ENCODE measurements at places on chromosomes 1 and 21.

DNA sequence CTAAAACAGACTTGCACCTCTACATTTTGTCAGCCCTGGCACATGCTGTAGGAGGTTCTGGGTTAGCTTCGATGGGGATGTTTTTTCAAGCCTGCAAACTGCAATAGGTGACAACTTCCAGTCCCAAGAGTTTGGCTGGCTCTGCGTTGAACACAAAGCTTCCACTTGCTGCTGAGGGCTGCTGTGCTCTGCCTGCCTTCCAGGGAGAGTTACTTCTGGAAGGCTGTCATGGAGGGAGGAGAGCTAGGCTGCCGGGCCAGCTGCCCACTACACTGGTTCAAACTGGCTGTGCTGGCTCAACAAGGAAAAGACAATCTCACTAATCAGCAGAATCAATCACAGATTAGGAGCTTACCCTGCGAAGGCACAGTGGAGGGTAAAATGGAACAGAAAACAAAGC is 46.7 kb upstream of the PPP2R5A start:
- DNase-seq: no peak

- peak; percentile 73 for DNase-seq
Measured at GRCh38 chr1:243748706-243749283, 101.2 kb downstream of the AKT3 start.

- no peak for DNase-seq
Measured at GRCh38 chr1:41534181-41535076, 49.9 kb upstream of the EDN2 start.

- DNase-seq: peak; percentile 35
Measured at GRCh38 chr1:5509664-5510452, 482.4 kb downstream of the NPHP4 start.

DNA sequence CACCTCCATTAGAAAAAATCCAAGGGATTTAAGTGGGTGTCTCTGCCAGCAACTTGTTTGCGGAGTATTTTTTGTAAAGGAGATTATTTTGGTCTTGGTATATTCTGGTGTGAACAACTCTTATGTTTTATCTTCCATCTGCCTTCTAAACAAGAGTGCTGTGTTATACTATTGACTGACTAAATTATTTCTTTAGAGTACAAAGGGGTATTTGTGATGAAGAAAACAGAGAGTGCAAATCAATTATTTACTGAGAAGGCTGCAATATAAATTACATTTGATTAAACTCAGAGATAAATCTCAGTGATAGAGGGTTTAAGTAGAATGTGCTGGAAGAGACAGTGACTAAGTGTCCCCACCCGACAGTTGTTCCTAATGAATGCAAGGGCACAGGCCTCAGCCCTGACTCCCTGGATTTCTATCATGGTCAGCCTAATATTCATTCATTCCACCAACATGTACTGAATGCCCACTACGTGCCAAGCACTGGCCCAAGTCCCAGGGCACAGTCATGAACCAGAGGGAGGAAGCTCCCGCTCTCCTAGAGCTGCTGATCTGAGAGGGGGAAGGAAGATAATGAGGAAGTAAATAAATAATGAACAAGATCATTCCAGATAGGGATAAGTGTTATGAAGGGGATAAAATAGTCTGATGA is 196.9 kb upstream of the C8B start:
- DNase-seq: no peak

GRCh38 chr1:83746234-83746633 is 252.7 kb downstream of the TTLL7 start:
- no peak for DNase-seq

- DNase-seq: no peak
Measured at GRCh38 chr1:181140398-181140797, 51.9 kb downstream of the IER5 start.

GRCh38 chr1:209742409-209743144 is 13.3 kb upstream of the TRAF3IP3 start:
- no peak for DNase-seq

DNA sequence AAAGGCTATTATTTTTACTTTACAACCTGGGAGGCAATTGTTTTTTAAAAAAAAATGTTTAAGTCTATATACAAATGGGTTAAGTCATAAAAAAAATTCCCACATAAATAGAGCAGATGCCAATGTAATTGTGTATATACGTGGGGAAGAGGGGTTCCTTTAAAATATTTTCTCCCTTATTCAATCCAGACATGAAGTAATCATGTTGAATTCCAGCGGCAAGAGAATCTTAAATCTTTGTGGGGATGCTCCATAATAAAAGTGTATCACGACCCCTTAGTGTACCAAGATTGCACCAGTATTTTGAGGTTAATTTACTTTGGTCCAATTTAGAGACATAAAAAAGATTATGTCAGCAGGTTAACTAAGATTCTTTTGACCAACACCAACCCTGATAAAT is 62.1 kb downstream of the ARID4B start:
- DNase-seq: no peak

GRCh38 chr1:154567386-154568156 is at the start of gene CHRNB2:
Gene CHRNB2 (plus strand): TSS chr1:154567778. CDS start chr1:154568045, 267 bp downstream.
- no peak for DNase-seq

GRCh38 chr1:161905269-161905884 is 118.3 kb downstream of the OLFML2B start:
- peak; percentile 54 for DNase-seq

DNA sequence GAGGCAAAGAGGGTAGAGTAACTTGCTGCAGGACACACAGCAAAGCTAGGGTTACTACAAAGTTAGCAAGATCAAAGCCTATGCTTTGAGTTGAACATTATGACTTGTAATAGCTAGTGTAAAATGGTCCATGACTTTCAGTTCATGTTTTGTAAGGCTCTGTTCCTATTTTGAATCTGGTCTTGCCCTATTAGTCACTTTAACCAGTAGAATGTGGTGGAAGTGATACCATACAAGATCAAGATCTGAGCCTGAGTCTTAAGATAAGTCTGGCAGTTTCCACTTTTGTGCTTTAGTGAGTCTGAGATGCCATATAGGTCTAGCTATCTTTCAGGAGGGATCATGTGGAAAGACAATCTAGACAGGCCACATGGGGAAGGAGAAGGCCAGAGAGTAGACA is 282.1 kb upstream of the BRINP3 start:
- DNase-seq: no peak

GRCh38 chr1:111370871-111371270 is 56.7 kb downstream of the OVGP1 start:
- DNase-seq: no peak

DNA sequence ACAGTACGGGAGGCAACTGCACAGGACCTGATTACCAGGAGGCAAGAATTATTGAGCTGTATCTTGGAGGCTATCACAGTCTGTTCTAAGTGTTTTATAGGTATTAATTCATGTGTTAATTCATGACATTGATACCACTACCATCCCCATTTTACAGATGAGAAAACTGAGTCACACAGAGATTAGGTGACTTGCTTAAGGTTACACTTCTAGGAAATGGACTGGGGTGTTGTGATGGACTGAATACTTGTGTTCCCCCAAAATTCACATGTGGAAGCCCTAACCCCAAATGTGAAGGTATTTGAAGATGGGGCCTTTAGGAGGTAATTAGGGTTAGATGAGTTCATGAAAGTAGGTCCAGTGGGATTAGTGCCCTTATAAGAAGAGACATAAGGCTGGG is 10.1 kb upstream of the TRIM63 start:
- DNase-seq: no peak

GRCh38 chr1:156220226-156220625 is 7.4 kb downstream of the PMF1 start:
- DNase-seq: no peak

GRCh38 chr1:34866762-34867109 is 7.2 kb upstream of the SMIM12 start:
- DNase-seq: no peak

GRCh38 chr1:29655145-29655544 is 418.8 kb downstream of the PTPRU start:
- DNase-seq: no peak

- no peak for DNase-seq
Measured at GRCh38 chr1:24739241-24739640, 6.0 kb upstream of the CLIC4 start.

DNA sequence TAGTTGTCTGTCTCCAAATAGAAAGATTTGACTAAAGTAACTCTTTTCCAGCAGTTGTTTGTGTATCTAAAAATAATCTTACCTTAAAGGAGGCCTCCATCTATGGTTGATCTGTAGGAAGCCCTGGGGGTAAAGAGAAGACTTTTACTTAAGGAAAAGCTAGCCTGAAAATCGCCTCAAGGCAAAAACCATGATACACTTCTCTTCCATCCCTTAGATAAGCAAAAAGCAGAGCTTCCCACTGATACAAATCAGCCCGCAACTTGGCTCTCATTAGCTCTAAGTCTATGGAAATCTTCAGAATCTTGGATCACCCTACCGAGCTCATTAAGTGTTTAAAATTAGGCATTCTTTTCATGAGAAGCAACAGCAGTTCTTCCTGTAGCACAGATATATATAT is 576.9 kb upstream of the PTBP2 start:
- DNase-seq: no peak

- DNase-seq: no peak
Measured at GRCh38 chr1:154657556-154657955, 49.6 kb upstream of the ADAR start.

GRCh38 chr1:211775170-211775569 is 55.4 kb downstream of the LPGAT1 start:
- no peak for DNase-seq

GRCh38 chr1:97252076-97252475 is 530.5 kb downstream of the PTBP2 start:
- no peak for DNase-seq

DNA sequence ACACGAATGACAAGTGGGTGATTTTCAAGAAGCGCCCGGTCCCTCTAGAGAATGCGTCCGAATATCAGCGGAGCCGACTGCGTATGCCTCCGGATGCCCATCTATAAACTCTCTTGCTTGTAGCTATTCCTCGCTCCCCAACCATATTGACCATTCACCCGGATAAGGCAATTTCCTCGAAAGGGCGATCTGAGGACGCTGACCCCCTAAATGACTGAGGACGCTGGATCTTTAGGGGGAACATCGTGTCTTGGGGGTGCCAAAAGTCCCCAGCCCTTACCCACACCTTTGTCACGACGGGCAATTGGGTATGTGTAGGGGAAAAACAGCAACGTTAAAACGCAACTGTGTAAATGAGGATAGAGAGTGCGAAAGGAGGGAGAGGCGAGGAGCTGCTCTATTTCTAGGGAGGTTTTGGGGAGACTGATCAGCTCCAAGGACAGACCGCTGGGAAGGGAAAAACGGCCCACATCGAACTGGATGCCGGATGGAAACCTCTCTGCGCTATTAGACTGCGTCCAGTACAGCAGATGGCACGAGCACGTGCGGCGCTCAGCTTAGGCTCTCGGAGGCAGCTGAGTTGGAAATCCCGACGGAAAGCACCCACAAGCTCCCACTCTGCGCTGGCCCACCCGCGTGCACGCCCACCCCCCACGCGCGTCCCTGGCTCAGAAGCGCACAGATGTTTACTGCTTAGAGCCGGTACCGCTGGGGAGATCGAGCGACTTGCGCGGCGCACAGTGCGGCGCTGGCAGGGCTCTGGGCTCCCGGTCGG is 2.9 kb upstream of the PRRX1 start:
- DNase-seq: no peak

DNA sequence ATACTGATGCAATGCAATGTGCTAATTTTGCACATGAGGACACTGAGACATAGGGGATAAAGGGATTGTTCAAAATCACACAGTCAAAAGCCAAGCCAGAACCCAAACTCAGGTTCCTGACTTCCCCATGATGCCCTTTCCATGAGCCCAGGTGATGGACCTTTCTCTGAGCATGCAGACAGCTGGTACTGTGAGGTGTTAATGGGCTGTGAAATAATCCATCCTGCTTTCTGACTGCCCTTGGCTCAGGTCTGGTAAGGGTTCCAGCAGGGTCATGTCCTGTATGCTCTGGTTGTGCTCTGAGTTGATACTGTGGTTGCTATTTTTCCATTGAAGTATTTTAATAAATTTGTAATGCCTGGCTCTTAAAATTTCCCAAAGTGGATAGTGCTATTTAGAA is 50.0 kb downstream of the CNIH3 start:
- DNase-seq: no peak
